ENCODE measurements at places on chromosomes 4 and X. TPM values are rescaled to one million over a fixed set of nuclear protein-coding genes. Genes with fewer than 3 reads are reported as not detected.

DNA sequence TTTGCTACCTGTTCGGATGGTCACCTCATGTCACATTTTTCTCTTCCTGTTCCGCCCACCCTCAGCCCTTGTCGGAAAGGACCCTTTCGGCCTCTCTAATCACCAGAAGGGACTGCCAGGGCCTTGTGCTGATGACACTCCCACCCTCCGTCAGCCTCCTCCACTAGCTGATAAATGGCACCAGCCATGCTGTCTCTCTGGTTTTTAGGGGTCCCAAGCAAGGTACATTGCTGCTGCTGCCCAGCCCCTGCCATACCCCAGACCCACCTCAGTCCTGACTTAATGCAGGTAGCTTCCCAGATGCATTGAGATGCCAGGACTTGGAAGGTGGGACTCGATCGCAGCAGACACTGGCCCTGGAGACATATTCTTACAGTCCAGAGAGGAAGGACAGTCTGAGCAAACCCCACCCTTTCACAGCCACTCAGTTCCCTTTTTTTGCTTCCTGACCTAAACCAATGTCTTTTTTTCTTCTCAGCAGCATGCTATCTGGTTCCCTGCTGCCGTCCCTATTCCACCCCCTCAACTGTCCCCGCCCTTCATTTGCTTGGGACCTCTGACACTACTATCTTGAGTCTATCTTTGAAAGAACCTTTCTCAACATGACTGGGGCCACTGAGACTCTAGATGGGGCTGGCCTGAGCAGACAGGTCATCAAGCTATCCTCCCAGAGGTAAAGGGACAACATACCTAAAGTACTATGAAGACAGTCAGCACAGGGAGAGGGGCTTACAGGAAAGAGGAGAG, at the start of gene BTK:
Gene BTK (minus strand): TSS at position 397 of the 747 bp plus-strand sequence. CDS start 10,907 bp downstream, outside the sequence.
- DNase-seq = no peak

DNA sequence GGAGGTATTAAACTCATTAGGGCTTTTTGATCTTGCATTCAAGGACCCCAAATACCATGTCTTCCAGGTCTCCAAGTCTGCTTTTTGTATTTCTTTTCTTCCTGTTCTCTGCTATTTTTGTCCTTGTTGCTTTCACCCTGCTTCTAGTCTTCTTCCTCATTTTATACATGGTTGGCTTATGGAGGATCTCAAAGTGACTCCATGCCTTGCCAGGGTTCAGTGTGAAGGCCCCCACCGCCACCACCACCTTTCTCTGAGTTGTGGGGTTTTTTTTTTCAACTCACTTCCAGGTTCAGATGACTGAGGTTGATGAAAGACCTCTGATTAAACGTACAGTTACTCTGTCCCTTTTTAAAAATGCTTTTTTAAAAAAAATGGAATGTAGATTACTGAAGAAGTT, 96.3 kb downstream of the MAML3 start:
- no peak for DNase-seq

- no peak for DNase-seq
These were observed 71.8 kb downstream of the CHRDL1 start for GRCh38 chrX:110723844-110724243.

DNA sequence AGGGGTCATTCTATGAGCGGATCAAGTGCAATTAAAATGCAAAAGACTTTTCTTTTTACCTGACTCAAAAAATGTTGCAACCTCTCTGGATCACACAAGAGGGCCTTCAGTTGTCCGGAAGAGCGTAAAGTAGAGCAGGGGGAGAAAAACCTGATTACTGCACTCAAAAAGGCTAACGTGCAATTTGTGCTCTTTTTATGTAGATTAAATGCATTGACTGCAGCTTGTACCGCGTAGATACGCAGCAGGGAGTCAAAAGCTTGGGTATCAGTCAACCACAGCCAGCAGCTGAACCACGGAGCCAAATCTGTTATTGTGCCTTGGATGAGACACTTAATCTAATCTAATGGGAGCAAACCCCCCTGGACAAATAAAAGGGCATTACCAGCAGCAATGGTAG, 107.3 kb upstream of the RAI2 start:
- no peak for DNase-seq

GRCh38 chrX:41512394-41512793, 65.3 kb downstream of the NYX start:
- no peak for DNase-seq

DNA sequence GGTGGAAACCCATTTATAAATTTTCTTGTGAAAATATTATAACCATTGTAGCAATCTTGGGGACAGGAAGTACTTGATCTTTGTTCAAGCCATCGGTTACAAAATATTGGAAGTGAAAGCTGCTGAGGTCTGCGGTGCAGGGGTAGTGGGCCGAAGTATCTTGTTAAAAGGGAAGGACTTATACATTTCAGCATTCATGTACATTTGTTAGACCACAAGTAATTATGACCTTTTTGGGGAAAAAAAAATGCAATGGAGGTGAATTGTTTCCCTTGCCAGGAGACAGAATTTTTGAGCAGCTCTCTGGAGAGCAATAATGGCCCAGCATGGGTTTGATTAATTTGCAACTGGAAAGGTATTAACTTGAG, 121.3 kb downstream of the EGF start:
- DNase-seq = no peak

DNA sequence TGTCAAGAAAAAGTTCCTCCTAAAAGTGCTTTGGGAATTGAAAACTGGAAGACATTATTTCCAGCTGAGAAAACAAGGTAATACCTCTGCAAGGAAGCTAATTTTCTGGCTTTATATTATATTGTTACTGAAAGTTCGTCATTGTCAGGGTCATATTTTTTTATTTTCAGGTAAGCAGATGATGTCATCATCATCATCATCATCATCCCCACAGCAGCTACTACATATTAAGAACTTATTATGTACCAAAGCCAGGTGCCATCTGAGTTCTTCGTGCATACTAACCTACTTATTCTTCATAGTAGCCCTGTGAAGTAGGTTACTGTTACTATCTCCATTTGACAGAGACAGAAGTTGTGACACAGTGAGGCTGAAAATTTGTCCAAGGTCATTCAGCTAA, 52.9 kb upstream of the MND1 start:
- DNase-seq = no peak

The CXCL3 gene
- total RNA-seq = 1.2 TPM

The UGT2B11 gene
- total RNA-seq = not detected

Data from pulmonary artery endothelial cell (primary cell).